ENCODE measurements at places on chromosomes 7 and 10. TPM values are rescaled to one million over a fixed set of nuclear protein-coding genes. Genes with fewer than 3 reads are reported as not detected.

- peak; percentile 85 for DNase-seq
- H3K36me3 ChIP-seq = peaks cover 49% of the 10 kb centered on the region
- peaks cover 75% of the 10 kb centered on the region for H3K4me1 ChIP-seq
These were observed 17.8 kb downstream of the ESYT2 start for GRCh38 chr7:158811461-158811860.

GRCh38 chr10:106873770-106874603, 290.5 kb downstream of the SORCS1 start:
- no peak for DNase-seq
- H3K4me3 ChIP-seq = no peak overlapping the region
- H3K36me3 ChIP-seq = no peaks in the 10 kb centered on the region

DNA sequence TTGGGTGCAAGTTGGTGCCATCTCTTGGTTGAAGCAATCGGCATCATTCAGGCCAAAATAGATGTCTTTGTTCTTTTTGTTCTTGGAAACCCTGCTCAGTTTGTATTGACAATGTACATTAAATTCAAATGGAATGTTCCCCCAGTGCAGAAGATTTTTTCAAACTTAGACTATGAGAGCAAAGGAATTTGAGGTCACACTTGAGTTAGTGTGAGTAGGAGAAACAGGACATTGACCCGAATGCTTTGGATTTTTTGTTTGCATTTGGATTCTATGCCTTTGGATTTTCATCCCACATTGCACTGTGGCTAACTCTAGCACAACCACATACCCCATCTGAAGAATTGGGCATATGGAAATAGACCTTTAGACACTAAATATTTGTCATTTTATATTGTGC, 480.0 kb downstream of the GALNT17 start:
- DNase-seq = no peak
- no peaks in the 10 kb centered on the region for H3K27me3 ChIP-seq
- no peak overlapping the region for H3K4me3 ChIP-seq
- H3K36me3 ChIP-seq = no peaks in the 10 kb centered on the region

- peaks cover 24% of the 10 kb centered on the region for H3K36me3 ChIP-seq
- H3K27me3 ChIP-seq = peaks cover 39% of the 10 kb centered on the region
- DNase-seq = peak; percentile 46
- peak overlapping the region; percentile 54 for H3K4me3 ChIP-seq
- H3K4me1 ChIP-seq = peaks cover 41% of the 10 kb centered on the region
- no peak overlapping the region for H3K27ac ChIP-seq
These were observed 1.9 kb downstream of the VGF start for GRCh38 chr7:101163279-101164070.

- no peak for DNase-seq
- H3K27ac ChIP-seq = no peak overlapping the region
- no peak overlapping the region for H3K4me3 ChIP-seq
- peaks cover 3% of the 10 kb centered on the region for H3K36me3 ChIP-seq
- H3K4me1 ChIP-seq = peaks cover 38% of the 10 kb centered on the region
These were observed 147.5 kb upstream of the ASAH2 start for GRCh38 chr10:50398823-50399222.

GRCh38 chr10:60008816-60009215, 102.5 kb upstream of the CCDC6 start:
- H3K36me3 ChIP-seq = no peaks in the 10 kb centered on the region
- DNase-seq = no peak
- no peak overlapping the region for H3K27ac ChIP-seq
- peaks cover 4% of the 10 kb centered on the region for H3K27me3 ChIP-seq

GRCh38 chr7:66173856-66174255, 31.3 kb upstream of the TPST1 start:
- no peak overlapping the region for H3K27ac ChIP-seq
- no peaks in the 10 kb centered on the region for H3K36me3 ChIP-seq
- H3K4me3 ChIP-seq = no peak overlapping the region
- no peaks in the 10 kb centered on the region for H3K27me3 ChIP-seq
- DNase-seq = no peak

DNA sequence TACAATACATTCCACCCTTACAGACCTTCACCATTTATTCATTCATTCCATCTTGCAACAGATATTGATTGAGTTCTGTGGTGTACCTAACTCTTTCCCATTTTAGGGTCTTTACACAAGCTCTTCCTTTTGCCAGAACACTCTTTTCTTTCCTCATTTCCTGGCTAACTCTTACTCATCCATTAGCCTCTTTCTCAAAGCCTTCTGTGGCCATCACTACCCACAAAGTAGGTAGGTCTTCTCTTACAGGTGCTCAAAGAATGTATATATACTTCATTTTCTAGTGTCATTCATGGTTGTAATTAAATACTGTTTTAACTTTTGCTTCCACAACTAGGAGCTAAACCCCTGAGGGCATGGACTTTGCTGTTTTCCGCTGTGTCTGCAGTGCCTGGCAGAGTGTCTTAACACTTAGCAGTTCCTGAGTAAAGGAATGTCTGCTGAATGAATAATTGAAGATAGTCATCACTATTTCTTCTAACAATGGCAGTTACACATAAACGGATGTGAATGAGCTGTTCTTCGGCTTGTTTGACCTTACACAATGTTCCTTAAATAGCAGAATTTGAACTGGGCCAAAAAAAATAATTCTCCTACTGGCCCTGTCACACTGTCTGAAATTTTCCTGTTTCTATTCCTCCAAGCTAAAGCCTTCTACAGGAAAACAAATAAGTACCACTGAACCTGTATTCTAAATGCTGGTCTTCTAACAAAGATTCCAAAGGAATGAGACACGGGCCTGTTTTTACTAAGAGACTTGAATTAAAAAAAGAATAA, 15.1 kb downstream of the BCAP29 start:
- DNase-seq = no peak
- no peaks in the 10 kb centered on the region for H3K4me1 ChIP-seq
- peaks cover 9% of the 10 kb centered on the region for H3K36me3 ChIP-seq
- no peak overlapping the region for H3K4me3 ChIP-seq
- no peaks in the 10 kb centered on the region for H3K27me3 ChIP-seq

DNA sequence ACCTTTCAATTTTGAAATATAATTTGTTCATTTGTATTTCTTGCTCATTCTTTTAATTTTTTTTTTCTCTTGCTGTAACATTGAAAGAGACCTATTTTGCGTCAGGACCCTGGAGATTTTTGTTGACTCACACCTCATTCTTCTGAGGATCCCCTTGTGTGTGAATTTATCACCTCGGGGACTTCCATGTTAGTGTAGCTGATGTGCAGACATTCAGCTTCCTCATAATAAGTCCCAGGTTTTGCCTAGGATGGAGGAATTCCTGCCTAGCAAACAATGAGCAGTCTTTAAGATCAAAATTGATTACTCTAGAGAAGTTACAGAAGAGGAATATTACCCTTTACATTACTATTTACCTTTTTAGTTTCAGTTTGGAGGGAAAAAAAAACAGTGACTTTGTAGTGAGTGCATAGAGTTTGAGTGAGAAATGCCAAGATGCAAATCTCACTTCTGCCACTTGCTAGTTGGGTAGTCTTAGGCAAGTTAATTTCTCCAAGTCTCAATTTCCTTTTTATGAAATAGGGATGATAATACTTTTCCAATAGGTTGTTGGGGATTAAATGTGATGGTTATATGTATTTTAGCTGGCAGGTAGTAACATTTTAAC, 14.3 kb downstream of the TES start:
- H3K27ac ChIP-seq = peak overlapping the region; percentile 64
- no peaks in the 10 kb centered on the region for H3K27me3 ChIP-seq
- H3K4me1 ChIP-seq = peaks cover 82% of the 10 kb centered on the region
- peak overlapping the region; percentile 7 for H3K4me3 ChIP-seq

- no peaks in the 10 kb centered on the region for H3K4me1 ChIP-seq
- no peak overlapping the region for H3K4me3 ChIP-seq
- H3K27ac ChIP-seq = no peak overlapping the region
- no peaks in the 10 kb centered on the region for H3K36me3 ChIP-seq
These were observed 144.4 kb downstream of the TES start for GRCh38 chr7:116354546-116355423.

DNA sequence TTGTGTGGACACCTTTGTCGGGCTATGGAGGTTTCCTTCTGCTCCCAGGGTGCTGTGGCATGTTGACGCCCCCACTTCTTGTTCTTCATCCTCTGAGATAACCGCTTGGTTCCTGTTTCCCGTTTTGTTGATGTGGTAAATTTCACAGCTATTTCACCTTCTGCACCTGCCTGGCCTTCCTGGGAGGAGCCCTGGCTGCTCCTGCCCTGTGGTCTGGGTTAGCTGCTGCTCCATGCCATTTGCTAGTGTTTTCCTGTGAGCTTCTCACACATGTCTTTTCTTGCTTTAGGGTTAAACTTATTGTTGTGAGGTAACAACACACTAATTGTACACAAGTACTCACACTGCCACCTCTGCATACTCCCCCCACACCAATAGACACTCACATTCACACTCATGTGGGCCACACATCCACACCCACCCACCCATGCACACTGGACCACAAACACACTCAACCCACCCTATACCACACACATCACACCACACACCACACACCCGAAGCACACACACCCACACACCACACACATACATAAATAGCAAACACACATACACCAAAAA, 46.5 kb upstream of the MSMB start:
- H3K4me3 ChIP-seq = no peak overlapping the region
- DNase-seq = peak; percentile 25
- H3K36me3 ChIP-seq = no peaks in the 10 kb centered on the region
- H3K27ac ChIP-seq = no peak overlapping the region
- H3K4me1 ChIP-seq = no peaks in the 10 kb centered on the region
- no peaks in the 10 kb centered on the region for H3K27me3 ChIP-seq

DNA sequence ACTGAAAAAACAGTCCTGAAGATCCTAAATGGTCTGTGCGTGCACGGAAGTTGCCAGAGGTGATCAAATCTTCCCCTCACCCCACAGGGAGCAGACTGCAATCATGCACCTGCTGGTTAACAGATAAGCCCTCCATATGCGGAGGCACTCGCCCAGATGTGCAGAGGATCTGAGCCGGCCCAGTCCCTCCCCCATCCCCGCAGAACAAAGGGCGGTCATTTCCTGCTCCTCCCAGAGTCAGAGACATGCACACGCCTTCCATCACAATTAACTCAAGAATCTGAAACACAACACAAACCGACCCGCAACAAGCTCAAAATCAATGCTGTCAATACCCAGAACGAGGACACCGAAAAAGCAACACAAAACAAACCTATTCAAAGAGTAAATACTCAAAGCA, 24.2 kb downstream of the CRTAC1 start:
- no peak overlapping the region for H3K4me3 ChIP-seq
- DNase-seq = no peak
- H3K27me3 ChIP-seq = peaks cover 10% of the 10 kb centered on the region
- no peaks in the 10 kb centered on the region for H3K36me3 ChIP-seq

- no peak overlapping the region for H3K27ac ChIP-seq
- no peaks in the 10 kb centered on the region for H3K27me3 ChIP-seq
- H3K4me1 ChIP-seq = no peaks in the 10 kb centered on the region
- H3K4me3 ChIP-seq = no peak overlapping the region
- H3K36me3 ChIP-seq = no peaks in the 10 kb centered on the region
These were observed 803.1 kb downstream of the PCDH15 start for GRCh38 chr10:53997953-53998352.

GRCh38 chr7:91408388-91409154, 144.3 kb downstream of the FZD1 start:
- H3K36me3 ChIP-seq = no peaks in the 10 kb centered on the region
- H3K27ac ChIP-seq = no peak overlapping the region
- no peaks in the 10 kb centered on the region for H3K27me3 ChIP-seq
- no peaks in the 10 kb centered on the region for H3K4me1 ChIP-seq
- H3K4me3 ChIP-seq = no peak overlapping the region

GRCh38 chr7:149027611-149028345, 527 bp downstream of the PDIA4 start:
- peaks cover 29% of the 10 kb centered on the region for H3K36me3 ChIP-seq
- H3K4me3 ChIP-seq = peak overlapping the region; percentile 99
- H3K27ac ChIP-seq = peak overlapping the region; percentile 94

GRCh38 chr10:124736491-124737136, 7.6 kb downstream of the FAM53B start:
- peaks cover 96% of the 10 kb centered on the region for H3K4me1 ChIP-seq
- H3K27me3 ChIP-seq = peaks cover 4% of the 10 kb centered on the region
- H3K36me3 ChIP-seq = peaks cover 14% of the 10 kb centered on the region
- no peak for DNase-seq
- no peak overlapping the region for H3K4me3 ChIP-seq
- no peak overlapping the region for H3K27ac ChIP-seq

- no peak overlapping the region for H3K27ac ChIP-seq
- H3K36me3 ChIP-seq = no peaks in the 10 kb centered on the region
- DNase-seq = no peak
- H3K27me3 ChIP-seq = no peaks in the 10 kb centered on the region
- no peaks in the 10 kb centered on the region for H3K4me1 ChIP-seq
These were observed 229.2 kb downstream of the KCND2 start for GRCh38 chr7:120502132-120502531.

DNA sequence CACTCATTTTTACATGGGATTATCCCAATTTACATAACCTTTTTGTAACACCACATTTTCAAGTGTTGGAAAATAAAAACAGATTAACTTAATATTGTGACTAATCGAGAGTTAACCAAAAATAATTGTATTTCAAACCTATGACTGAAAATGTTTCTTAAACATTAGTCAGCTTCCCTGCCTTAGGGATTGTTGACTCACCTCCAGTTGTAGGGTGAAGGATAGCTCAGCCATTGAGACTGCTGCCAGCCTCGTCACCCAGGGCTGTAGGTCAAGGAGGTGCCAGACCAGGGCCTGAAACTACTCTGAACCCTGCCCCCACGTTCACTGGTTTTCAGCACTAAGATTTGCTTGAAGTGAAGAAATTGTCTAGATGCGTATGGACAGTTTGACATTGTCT, 351.2 kb downstream of the GFRA1 start:
- H3K36me3 ChIP-seq = no peaks in the 10 kb centered on the region
- no peak for DNase-seq
- H3K27ac ChIP-seq = no peak overlapping the region
- no peaks in the 10 kb centered on the region for H3K27me3 ChIP-seq

ATRNL1 gene
- not detected for total RNA-seq

AP4M1 gene
- 10.4 TPM for total RNA-seq

PTPRN2 gene
- total RNA-seq = 0.51 TPM

LBX1 gene
- total RNA-seq = not detected

ITGB8 gene
- total RNA-seq = not detected

CCDC71L gene
- 18.6 TPM for total RNA-seq

FXYD4 gene
- not detected for total RNA-seq

SPAM1 gene
- not detected for total RNA-seq

IL2RA gene
- total RNA-seq = 980 TPM

OR2A5 gene
- total RNA-seq = not detected

MET gene
- 0.91 TPM for total RNA-seq

NAT16 gene
- total RNA-seq = not detected
